ENCODE measurements at places on chromosomes 6 and 20.

GRCh38 chr6:33391922-33392594 is 435 bp downstream of the KIFC1 start:
- no peak for DNase-seq

DNA sequence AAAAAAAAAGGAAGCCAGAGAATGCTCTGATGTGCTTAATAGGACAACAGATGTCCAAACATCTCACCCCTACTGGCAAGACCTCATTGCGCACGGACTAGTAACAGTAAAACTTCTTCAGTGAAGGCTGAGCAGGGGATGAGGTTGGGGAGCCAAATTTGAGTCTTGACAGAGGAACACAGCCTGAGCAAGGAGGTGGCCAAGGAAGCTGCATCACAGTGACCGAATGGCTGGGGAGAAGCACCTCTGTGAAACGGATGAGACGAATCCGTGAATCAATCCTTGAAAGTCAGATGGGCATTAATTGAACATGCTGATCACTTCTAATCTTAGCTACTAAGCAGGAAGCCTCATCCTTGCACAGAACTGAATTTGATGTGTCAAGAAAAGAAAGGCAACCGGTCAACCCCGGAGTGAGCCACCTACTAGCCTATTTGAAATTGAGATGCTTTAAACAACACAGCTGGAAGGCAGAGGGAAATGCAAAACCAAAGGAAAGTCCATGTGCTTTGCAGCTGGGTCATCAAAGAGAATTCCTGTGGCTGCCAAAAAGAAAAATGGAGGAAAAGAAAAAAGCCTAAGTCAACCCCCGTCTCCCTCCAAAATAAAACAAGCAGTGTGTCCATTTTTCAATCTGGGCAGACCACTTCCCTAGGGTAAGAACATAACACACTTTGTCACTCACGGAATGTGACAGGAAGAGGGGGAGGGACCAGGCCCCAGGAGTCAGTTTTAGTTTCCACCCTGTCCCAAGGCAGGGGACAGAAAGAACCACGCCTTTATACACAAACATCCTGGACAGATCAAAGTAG is 29.5 kb downstream of the PXDC1 start:
- DNase-seq: no peak

GRCh38 chr6:7170117-7170732 is 62.5 kb downstream of the RREB1 start:
- no peak for DNase-seq

DNA sequence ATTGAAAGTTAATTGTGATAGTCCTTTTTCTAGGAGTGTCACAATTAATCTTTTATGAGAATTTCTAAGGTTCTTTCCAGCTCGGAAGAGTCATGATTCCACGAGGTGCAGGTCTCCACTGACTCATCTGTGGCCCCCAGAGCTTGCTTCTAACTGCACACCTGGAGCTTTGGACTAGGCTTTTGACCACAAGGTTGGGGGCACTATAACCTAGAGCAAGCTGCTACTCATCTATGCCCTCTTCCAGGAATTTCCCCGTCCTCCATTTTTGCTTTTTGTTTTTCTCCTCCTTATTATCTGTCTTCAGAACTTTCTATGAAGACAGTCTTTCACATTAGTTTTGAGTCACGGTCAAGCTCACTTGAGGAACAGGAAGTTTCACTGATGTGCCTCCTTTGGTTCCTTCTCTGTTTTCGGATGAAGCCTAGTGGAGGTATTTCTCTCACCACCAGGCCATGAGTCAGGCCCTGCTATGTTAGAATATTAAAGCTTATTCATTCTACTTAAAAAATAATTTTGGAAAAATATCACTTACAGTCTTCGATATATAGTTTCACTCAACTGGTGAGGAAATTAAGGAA is 119.2 kb upstream of the INSM1 start:
- no peak for DNase-seq

- no peak for DNase-seq
These were observed 11.2 kb downstream of the ZNF337 start for GRCh38 chr20:25685276-25686080.

- DNase-seq: no peak
These were observed 97.8 kb downstream of the NOL4L start for GRCh38 chr20:32487381-32487780.

DNA sequence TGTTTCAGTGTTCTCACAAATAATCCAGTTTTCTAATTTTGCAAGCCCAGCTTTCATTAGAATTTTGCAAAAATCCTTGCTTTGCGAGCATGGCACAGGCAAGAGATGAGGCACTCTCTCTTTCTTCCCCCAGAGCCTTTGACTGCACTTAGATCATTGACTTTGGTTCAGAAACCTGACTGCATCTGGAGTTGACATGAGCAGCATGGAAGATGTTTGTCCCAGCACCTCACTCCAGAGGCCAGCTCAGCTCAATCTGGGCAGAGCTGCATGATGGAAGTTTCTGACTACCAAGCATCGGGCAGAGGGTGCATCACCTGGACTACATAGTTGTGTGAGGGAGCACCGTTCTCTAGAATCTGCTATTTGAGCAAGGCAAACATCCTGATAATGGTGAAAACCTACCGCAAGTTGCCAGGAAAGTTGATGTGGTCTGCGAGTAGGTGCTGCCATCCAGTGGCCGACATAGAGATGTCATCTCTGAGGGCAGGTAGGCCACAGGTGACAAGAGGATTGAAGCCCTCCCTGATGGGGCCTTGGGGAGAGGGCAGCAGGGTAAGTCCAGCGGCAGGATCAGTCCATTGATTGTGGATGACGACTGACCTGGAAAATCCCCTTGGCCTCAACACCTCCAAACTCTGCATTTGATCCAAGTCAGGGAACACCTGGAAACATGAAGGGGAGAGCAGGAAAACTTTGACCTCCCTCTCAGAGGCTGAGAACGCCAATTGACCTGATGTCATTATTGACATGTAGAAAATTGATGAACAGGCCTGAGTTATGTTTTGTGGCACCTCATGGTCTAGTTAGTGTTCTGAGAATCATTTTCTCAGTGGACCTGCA is 3.8 kb upstream of the LPA start:
- DNase-seq: peak; percentile 52

GRCh38 chr6:15132854-15133670 is 112.8 kb upstream of the JARID2 start:
- DNase-seq: no peak

DNA sequence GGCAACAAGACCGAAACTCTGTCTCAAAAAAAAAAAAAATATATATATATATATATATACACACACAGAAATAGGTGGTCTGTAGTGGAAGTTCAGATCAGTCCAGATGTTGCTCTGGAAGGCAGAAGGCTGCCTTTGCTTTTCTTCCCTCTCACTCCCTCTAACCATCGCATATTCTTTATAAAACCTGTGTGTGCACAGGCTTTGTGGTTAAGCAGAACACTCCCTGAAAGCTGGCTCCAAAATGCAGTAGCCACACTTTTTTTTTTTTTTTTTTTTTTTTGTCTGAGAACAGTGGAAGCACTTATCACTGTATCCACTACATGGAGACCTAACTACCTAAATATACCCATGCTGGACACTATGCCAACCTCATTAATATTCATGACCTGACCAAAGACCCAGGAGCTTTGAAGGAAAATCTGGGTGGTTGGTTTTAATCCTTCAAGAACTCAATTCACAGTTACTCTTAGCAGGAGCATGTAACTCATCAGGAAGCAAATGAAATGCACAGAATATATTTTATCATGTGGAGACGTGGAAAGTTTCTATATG is 20.0 kb upstream of the GFOD1 start:
- DNase-seq: no peak

GRCh38 chr20:51484831-51485230 is 57.7 kb downstream of the NFATC2 start:
- no peak for DNase-seq

- DNase-seq: no peak
These were observed 77.5 kb upstream of the LTV1 start for GRCh38 chr6:143765422-143766184.
